NCI-H2029 treated with DMSO at 0.1 percent for 48 hours (cell line): ENCODE measurements at places on chromosomes 5 and 9.

GRCh38 chr5:123512611-123513461 lies 859 bp downstream of the CSNK1G3 start:
- no peak for DNase-seq

- DNase-seq = no peak
Measured at GRCh38 chr5:132680780-132681475, 7.1 kb downstream of the IL4 start.

GRCh38 chr5:27353540-27353939 lies 315.2 kb upstream of the CDH9 start:
- no peak for DNase-seq

- DNase-seq = no peak
Measured at GRCh38 chr9:125977223-125977622, 230.1 kb downstream of the PBX3 start.

- DNase-seq = no peak
Measured at GRCh38 chr9:108544866-108545265, 310.9 kb downstream of the ACTL7B start.

DNA sequence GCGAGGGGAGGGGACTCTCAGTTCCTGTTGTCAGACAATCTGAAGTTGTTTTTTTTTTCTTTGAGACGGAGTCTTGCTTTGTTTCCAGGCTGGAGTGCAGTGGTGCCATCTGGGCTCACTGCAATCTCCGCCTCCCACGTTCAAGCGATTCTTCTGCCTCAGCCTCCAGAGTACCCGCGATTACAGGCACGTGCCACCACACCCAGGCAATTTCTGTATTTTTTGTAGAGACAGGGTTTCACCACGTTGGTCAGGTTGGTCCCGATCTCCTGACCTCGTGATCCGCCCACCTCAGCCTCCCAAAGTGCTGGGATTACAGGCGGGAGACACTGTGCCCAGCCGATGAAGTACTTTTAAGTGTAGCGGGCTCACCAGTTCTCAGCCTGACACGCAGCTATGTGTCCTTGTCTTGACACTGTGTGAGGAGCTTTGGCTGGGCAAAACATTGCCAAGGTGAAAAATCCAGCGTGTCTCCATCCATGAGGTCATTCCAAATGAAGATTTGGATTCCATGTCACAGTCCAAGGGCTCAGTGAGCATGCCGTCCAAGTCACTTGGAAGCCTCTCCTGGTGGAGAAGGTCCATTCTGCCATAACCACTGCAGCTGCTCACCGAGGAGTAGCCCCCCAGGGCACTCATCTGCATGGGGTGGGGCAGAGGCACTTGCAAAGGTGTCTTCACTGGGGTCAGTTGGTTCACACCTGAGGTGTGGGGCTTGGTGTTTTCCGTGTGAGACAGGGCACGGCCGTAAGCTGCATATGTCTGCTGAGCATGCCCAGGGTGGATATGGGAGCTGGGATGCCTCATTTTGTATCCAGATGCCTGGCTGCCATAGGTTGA lies 32.0 kb downstream of the OR2V1 start:
- no peak for DNase-seq

DNA sequence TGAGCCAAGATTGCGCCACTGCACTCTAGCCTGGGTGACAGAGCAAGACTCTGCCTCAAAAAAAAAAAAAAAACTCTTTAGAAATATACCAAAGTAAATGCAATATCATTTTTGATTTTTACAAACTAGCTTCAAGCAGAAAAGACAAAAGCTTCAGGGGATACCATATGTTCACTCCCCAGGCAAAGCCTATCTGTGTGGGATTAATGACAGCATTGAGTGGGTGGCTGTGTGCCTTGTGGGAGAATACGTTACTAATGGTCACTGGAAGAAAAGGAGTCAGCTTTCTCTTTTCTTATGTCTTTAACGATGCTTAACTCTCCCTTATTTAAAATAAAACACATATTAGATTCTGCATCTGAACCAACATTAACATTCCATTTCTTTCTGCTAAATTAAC lies 1.9 kb downstream of the PCA3 start:
- DNase-seq = no peak

DNA sequence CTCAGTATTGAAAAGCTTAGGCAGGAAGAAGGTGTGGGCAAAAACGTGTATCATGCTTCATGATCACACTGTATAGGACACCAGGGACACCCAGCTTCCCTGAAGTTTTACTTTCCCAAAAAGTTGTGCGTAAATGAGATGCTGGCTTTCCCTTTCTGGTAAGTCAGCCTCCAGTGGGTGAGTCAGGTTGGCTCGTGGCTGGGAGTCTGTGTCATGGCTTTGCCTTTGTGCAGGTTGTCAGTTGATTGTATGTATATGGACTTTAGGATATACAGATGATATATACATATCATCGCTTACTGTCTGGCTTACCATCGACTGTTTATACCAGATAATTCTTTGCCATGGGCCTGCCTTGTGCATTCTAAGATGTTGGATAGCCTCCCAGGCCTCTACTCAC lies 34.2 kb downstream of the ADRB2 start:
- no peak for DNase-seq

- DNase-seq = no peak
Measured at GRCh38 chr5:136039202-136039601, 10.4 kb downstream of the TGFBI start.
